SHP77 (cell line): ENCODE measurements at places on chromosomes 16 and 17.
A peak's percentile ranks its signal among the peaks of the same experiment; 100 is the strongest.

- no peak for DNase-seq
These were observed 81.8 kb downstream of the PRKCB start for GRCh38 chr16:23917621-23918020.

GRCh38 chr17:1959871-1960544, 65.1 kb downstream of the RTN4RL1 start:
- DNase-seq, result no peak

DNA sequence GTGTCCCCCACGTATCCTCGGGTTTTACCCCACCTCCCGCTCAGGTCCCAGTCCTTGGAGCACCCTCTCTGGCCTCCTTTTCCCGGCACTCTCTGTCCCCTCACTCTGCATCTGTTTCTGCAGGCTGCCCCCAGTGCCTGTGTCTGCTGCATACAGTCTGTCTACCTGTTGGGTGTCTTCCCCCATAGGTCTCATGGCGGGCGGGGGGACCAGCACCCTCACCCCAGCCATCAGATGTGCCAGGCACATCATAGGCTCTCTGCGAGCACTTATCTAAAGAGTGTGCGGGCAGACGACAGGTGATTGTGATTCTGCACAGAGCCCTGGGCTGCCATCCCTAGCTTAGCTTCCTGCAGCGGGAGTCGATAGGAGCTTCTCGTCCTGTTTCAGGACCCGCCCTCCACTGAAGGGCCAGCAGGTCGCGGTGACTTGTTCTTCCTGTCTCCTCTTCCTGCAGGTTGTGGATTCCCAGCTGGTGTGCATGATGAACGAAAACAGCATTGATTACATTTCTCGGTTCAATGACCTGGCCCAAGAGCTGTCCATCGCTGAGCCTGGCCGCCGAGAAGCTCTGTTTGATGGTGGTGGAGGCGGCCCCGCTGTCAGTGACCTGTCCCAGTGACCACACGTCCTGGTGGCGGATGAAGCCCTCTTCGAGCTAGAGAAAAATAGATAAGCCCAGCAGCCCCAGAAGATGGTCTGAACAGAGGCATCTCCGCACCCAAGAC, 4.5 kb upstream of the JPT2 start:
- no peak for DNase-seq

- DNase-seq, result no peak
These were observed 18.9 kb upstream of the MFSD6L start for GRCh38 chr17:8818047-8818446.

DNA sequence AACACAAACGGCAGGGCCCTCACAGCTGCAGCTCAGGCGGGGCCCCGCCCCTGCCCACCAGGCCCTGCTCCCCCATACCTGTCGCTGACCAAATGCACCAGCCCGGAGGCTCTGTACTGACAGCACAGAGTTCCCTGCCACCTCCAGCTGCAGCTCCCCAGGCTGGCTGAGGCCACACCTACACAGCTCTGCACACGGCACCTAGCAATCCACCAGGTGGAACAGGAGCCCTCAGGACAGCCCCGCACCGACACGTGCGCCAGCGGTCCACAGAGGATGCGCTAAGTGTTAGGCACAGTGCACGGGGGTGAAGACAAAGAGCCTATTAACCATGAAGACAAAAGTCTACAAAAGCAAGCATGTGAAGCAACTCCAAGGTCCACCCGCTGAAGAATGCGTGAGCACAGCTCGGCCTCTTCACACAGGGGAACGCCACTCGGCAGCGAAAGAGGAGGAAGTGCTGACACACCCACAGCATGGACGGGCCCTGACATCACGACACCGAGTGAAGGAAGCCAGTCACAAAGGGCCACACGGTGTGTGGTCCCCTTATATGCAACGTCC, 5.4 kb downstream of the ZCCHC14 start:
- peak; percentile 91 for DNase-seq

- no peak for DNase-seq
These were observed 101.1 kb downstream of the SHISA6 start for GRCh38 chr17:11342138-11342537.

- DNase-seq, result no peak
These were observed 345.3 kb upstream of the TNRC6C start for GRCh38 chr17:77613218-77613617.
